ENCODE measurements at places on chromosomes 6 and 20.
A peak's percentile ranks its signal among the peaks of the same experiment; 100 is the strongest.

- no peak for DNase-seq
Observed at GRCh38 chr20:64149809-64150560, 14.3 kb upstream of the MYT1 start.

DNA sequence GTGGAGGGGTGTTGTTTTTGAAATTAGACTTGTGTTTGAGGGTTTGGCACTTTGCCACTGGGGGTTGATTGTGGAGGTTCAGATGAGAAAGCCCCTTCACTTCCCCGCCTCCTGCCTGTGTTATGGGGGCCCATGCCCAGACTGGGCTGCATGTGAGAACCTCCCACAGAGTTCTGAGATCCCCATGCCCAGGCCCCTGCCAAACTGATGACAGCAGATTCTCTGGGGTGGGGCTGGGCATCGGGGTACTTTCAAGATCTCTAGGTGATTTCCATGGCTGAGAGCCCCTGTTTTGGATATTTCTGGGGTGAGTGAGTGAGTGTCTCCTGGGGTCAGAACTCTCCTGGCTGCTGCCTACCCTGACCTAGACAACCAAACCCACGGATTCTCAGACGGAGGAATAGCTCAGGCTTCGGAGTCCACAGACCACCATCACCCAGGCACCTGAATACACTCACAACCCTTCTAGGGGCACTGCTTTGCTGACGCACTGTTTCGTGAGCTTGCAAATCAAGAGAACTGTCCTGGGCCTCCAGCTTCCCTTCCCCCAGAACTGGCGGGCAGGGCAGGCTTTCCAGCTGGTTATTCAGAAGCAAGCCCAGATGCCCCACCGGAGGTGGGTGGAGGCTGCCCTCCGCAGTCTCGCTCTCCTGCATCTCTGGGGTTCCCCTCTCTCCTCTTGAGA lies 6.3 kb downstream of the BCAS1 start:
- no peak for DNase-seq

DNA sequence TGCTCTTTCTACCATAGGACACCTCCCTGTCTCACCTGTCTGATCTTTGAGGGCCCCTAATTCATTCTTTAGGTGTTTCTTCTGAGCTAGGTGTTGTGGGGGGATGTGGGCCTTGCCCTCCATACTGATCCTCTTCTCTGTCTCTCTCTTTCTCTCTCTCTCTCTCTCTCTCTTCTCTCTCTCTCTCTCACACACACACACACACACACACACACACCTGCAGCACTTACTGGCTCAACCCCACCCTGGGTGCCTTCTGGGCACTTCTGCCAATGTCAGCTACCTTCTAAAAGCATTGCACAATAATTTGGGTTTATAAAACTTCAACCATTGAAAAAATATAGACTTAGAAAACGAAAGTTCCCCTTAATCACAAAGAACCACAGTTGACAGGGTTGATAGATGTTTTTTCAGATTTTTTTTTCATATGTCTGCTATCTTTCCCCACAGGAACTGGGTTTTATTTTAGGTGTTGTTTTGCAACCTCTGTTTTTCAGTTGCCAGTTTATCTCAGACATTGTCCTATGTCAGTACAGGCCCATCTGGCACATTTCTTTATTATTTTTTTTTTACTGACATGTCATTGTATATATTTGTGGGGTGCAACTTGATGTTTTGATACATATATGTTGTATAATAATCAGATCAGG lies 28.1 kb downstream of the PKIG start:
- DNase-seq, result no peak

GRCh38 chr20:48211238-48211637 lies 426.0 kb upstream of the SULF2 start:
- no peak for DNase-seq

- DNase-seq, result no peak
Observed at GRCh38 chr6:92329208-92329847, 1090.0 kb downstream of the EPHA7 start.

DNA sequence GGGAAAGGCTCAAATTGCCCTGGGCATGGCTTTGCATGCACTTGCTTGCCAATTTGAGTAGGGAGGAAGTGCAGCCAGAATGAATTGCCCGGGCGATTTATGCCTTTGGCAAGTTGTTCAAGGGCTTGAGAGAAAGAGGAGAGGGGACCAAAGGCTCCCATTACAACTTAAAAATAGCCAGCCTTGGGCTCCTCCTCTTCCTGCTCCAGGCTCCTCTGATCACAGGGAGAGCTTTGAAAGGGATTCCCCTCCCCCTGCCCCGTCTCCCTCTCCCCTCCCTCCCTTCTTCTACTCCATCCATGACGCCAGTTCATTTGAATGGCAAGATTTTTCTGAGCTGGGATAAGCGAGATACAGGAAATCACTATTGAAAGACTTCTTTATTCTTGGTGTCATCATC lies 304.9 kb upstream of the JAG1 start:
- DNase-seq, result no peak

GRCh38 chr20:63087872-63088680 lies 81.3 kb upstream of the BHLHE23 start:
- no peak for DNase-seq

GRCh38 chr6:43719511-43719910 lies 31.9 kb upstream of the MRPS18A start:
- no peak for DNase-seq

DNA sequence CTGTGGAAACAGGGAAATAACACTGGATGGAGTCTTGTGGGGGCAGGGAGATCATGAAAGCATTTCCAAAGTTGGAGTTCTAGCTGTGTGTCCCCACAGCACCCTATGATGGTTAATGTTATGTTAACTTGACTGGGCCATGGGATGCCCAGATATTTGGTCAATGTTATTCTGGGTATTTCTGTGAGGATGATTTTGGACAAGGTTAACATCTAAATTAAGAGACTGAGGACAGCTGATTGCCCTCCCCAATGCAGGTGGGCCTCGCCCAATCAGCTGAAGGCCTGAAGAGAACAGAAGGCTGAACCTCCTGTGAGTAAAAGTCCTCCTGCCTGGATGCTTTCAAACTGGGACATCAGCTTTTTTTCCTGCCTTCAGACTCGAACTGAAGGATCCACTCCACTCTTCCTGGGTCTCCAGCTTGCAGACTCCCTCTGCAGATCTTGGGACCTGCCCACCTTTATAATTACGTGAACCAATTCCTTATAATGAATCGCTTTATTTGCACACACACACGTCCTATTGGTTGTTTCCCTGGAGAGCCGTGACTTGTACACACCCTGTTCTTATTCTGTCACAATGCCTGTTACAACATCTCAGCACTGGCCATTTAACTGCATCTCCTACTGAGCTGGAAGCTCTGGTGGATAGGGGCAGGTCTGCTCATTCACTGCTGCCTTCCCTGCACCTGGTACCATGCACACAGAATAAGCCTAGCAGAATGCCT lies 99.5 kb upstream of the IYD start:
- DNase-seq, result no peak

GRCh38 chr6:2634139-2634964 lies 116.4 kb downstream of the MYLK4 start:
- DNase-seq, result peak; percentile 53

DNA sequence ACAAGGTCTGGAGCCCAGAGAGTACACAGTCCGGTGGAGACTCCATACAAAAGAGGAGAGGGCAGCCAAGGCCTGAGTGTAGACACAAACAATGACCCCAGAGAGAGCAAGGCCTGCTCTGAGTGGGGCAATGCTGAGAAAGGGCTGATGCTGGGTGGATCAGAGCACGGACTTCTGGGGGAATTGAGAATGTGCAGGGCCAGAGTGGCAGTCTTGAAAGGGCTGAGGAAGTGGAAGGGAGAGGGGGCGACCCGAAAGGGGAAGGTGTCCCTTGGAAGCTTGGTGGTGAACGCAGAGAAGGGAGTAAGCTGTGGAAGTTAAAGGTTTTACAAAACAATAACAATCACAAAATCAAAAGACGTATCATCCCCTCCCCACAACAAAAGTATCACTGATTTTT lies 12.0 kb upstream of the GRM4 start:
- DNase-seq, result no peak

DNA sequence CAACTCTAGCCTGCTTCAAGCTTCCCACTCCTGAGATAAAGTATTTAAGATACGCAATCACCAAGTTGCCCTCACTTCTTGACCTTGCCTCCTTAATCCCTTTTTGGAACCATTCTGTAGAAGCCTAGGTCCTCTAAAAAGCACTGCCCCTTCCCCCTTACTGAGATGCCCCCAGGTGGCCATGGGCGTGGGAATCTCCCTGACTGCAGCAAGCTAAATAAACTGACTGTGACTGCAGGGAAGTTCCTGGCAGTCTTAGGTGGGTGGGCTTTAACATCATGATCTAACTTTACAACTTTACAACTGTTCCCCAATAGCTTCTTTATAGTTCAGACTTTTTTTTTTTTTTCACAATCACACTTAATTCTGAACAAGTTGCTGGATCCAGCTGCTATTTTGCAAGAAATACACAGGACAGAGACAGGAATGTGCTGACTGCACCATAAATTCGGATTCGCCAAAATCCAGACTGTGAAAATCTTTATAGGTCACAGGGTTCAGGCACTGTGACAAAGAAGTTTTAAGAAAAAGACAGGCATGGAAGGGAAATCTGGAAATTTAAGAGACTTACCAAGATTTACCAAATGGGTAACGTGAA lies 344.2 kb upstream of the SULF2 start:
- DNase-seq, result no peak

GRCh38 chr6:101462576-101462975 lies 69.1 kb downstream of the GRIK2 start:
- DNase-seq, result no peak

DNA sequence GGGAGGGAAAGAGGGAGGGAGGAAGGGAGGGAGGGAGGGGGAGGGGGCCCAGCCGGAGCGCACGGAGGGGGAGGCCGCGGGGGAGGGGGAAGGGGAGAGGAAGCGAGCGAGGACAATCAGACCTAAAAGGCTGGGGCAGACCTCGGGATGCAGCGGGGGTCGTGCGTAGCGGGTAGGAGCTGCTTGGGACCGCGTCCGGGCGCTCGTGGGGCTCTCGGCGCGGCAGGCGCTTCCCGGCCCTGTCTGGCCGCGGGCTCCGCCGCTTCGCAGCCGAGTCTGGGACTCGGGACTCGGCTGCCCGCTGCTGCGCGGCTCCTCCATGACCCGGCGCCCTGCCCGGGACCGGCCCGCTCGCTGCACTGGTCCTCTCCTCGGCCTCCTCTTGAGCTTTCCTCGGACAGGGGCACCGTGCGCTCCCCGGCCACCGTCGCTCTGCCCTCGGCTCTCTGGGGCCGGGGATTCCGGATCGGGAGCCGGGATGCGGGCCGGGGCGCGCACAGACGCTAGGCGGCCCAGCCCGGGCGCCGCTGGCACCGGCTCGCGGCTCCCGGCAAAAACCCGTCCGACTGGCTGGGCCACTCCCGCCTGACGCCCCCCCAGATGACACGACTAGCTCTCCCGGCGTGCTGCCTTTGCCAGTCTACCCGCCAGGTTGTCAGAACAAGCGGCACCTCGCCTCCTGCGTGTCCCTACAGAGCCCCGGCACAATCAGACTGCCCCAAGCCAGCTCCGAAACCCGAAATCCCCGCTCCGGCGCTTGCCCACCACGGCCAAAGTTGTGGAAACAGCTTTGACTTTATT lies 2.2 kb downstream of the TFAP2A start:
- DNase-seq, result no peak

DNA sequence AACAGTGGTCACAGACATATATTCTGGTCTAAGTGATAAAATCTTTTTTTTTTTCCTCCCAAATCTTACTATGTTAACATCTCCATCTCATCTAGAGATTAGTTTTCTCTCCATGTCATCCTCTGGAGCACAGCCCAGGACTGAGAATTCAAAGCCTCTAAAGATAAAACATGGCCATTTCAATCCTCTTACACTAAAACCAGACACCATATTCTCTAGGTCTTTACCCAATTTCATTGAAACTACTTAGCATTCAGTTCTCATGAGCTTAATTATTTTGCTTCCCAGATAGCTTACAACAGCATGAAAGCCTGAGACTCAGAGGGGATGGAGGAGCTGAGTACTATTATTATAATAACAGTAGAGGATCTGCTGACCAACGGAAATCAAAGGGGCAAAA lies 92.7 kb downstream of the FARS2 start:
- DNase-seq, result no peak

Data from stimulated activated CD8-positive, alpha-beta memory T cell treated with anti-CD3 and anti-CD28 coated beads, Interleukin-7, amount 100 ng/mL, for 1 hour (primary cell).